SJSA1 (cell line): ENCODE measurements at places on chromosomes 7 and 10.
A peak's percentile ranks its signal among the peaks of the same experiment; 100 is the strongest.

GRCh38 chr10:37095792-37096573, 29.4 kb upstream of the ANKRD30A start:
- DNase-seq: no peak

- DNase-seq: no peak
Observed at GRCh38 chr10:47283101-47283630, 16.8 kb upstream of the GDF10 start.

DNA sequence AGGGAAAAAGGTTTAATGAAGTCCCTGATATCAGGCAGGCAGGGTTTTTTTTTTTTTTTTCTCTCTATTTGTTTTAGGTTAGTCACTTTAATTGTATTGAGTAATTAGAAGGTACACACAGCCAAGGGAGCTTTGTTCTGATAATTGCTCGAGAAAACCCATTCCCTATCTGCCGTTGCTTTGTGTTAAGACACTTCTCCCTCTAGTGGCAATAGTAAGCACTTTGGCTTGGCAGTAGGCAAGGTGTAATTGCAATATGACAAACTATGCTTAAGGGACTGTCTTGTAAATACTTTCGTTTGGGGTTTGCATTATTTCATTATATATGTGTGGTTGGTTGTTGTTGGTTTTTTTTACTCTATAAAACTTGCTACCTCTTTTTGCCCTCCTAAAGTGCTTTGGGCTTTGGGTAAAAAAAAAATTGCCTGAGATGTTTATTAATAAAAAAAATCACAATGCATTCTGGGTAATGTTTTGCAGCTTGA, 113.4 kb downstream of the BTRC start:
- peak; percentile 50 for DNase-seq

- no peak for DNase-seq
Observed at GRCh38 chr10:92719991-92720830, 30.5 kb downstream of the HHEX start.

- no peak for DNase-seq
Observed at GRCh38 chr10:69419096-69419743, 2.5 kb upstream of the TACR2 start.

- no peak for DNase-seq
Observed at GRCh38 chr7:137755427-137755826, 91.3 kb downstream of the DGKI start.

DNA sequence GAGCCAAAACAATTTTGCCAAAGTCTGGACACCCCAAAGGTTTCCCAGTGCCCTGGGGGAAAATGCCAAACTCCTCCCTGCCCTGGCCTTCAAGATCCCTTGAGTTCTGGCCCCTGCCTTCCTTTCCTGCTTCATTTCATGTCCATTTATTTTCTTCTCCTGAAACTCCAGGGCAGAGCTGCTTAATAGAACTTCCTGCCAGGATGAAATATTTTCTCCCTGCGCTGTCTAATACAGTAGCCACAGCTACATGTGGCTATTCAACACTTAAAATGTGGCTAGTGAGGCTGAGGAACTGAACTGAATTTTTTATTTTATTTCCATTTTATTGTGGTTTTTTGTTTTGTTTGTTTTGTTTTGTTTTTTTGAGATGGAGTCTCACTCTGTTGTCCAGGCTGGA, 49.6 kb downstream of the COL13A1 start:
- no peak for DNase-seq

GRCh38 chr10:120493411-120494312, 36.6 kb downstream of the PLPP4 start:
- DNase-seq: peak; percentile 32
